Fibroblast of mammary gland (primary cell): ENCODE measurements at places on chromosomes 6 and 20.

GRCh38 chr6:11236076-11236750 lies 3.7 kb upstream of the NEDD9 start:
- DNase-seq = no peak

- DNase-seq = no peak
Observed at GRCh38 chr6:40996591-40997233, 42.3 kb downstream of the UNC5CL start.

GRCh38 chr6:136113736-136114173 lies 136.4 kb downstream of the MTFR2 start:
- peak; percentile 86 for DNase-seq

GRCh38 chr20:1426231-1426849 lies 33.5 kb upstream of the FKBP1A start:
- no peak for DNase-seq

DNA sequence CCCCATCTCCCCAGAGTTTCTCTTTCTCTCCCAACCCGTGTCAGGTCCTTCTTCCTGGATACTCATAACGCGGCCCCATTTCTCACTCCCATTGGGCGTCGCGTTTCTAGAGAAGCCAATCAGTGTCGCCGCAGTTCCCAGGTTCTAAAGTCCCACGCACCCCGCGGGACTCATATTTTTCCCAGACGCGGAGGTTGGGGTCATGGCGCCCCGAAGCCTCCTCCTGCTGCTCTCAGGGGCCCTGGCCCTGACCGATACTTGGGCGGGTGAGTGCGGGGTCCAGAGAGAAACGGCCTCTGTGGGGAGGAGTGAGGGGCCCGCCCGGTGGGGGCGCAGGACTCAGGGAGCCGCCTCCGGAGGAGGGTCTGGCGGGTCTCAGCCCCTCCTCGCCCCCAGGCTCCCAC lies at the start of gene HLA-F:
Gene HLA-F, plus strand, starts transcription at position 173 of the 404 bp plus-strand sequence. Its CDS starts 30 bp downstream, at position 203.
- DNase-seq = peak; percentile 76

DNA sequence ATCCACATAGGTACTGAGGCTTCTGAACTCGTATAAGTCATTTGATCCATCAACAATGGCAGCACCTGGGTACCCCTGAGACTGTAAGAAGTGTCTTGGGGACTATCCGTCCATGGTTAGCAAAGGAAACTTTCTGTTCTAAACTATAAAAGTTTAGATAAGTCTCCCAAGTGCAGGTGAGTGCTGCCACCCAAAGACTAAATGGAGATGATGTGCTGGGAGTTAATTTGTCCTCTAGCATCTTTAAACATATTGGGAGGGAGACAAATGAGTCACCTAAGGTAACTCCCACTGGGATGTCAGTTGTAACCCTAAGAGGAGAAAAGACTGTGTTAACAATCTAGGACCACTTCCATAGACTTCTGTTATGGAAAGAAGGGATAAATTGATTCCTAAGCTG lies 6.2 kb downstream of the BEND6 start:
- DNase-seq = peak; percentile 38

DNA sequence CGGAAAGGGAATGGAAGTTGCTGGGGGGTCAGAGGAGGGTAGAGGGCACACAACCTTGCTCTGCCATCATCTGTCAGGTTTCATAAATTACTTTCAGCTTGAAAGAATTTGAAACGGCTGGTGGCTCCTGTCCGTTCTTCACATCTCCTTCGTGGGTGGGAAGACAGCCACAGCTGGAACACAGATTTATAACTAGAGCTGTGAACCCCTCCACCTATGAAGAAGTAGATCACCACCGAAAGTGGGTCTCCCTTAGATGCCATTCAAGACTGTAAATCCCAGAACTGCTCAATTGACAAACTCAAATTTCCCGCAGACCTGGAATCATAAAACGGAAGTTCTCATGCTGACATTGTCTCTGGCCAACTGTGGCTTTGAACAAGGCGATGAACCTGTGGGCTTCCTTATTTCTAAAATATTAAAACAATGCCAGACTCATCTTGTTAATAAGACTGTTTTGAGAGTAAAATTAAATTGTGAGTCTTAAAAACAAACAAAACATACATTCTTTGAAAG lies 65.3 kb downstream of the BTBD3 start:
- DNase-seq = no peak

GRCh38 chr20:55597526-55597925 lies 407.8 kb downstream of the CBLN4 start:
- DNase-seq = no peak
